ENCODE measurements at places on chromosomes 12 and 14. TPM values are rescaled to one million over a fixed set of nuclear protein-coding genes. Genes with fewer than 3 reads are reported as not detected.

Gene STYK1
- total RNA-seq = 2.9 TPM

Gene ANO2
- 0.76 TPM for total RNA-seq

Gene CCDC198
- total RNA-seq = not detected

Gene MUCL1
- total RNA-seq = not detected

Gene GRIN2B
- total RNA-seq = 0.10 TPM

Gene FAM216A
- 22.4 TPM for total RNA-seq

Gene KRT4
- total RNA-seq = not detected

Gene FGF23
- 0.37 TPM for total RNA-seq

Gene CLEC1B
- total RNA-seq = not detected

Gene KERA
- not detected for total RNA-seq

Gene ANKRD33
- total RNA-seq = 1.6 TPM

Gene HNF1A
- not detected for total RNA-seq

Gene JAG2
- 13.0 TPM for total RNA-seq

GRCh38 chr14:73759183-73759713 lies 45.1 kb upstream of the PNMA1 start:
- peak; percentile 80 for DNase-seq

- DNase-seq = peak; percentile 64
Observed at GRCh38 chr12:122848471-122849351, 13.5 kb downstream of the HIP1R start.

- no peak for DNase-seq
Observed at GRCh38 chr14:103216857-103217256, 93.6 kb downstream of the TNFAIP2 start.

DNA sequence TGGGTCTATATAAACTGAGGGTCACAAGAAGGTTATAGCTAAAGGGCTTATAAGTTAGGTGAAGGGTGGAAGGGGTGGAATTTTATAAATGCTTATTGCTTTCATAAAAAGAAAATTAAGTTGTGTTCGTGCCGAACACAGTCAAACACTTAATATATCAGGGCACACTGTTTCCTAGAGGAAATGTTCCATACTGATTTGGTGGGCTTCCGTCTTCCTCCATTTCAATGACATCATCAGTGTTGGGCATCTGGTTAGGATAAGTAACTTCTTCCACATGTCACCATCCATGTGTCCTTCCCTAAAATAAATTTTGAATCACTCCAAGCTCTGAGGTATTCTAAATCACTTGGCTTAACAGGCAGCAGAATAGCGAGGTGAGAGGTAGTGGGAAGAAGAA lies 466.4 kb downstream of the MED13L start:
- DNase-seq = no peak

DNA sequence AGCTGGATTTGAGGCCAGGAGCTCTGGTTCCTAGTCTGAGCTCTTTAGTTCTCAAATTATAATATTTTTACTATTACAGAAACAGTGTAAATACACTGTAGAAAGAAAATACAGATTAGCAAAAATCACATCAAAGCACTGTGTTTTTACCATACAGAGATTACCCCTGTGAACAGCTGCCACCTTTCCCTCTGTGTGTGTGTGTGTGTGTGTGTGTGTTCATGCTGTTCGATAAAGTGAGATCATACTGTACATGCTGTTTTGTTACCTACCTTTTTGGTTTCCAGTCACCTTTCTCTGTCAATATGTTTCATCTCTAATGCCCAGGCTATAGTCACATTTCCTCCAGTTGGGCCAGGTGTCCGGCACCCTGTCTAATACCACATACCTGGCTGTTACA lies 26.9 kb downstream of the MVK start:
- DNase-seq = no peak

GRCh38 chr14:100654025-100654813 lies 67.0 kb upstream of the BEGAIN start:
- DNase-seq = no peak

GRCh38 chr12:58920102-58920960 lies at the start of gene LRIG3:
TSS of gene LRIG3 (minus strand) at chr12:58920504. CDS start at chr12:58920235, 269 bp downstream.
- peak; percentile 83 for DNase-seq

DNA sequence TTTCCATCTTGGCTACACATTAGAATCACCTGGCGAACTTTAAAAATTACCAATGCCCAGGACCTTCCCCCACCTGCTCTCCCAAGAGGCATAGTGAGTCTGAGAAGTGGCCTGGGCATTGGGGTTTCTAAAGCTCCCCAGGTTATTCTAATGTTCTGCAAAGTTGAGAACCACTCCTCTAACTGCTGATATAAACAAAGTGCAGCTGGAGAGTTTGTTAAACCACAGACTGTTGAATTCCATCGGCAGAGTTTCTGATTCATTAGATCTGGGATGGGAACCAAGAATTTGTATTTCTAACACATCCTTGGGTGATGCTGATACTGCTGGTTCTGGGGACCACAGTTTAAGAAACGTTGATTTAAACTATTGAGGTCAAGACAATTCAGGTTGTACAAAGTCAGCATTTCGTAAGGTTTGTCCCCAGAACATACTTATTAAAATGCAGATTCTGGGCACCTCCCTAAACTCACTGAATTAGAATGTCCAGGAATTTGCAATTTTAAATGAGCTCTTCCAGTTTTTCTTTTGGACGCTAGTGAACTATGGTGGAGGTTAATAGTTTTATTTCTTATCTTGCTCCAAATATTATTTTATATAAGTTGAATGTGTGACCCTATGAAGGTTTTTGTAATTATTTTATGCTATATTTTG lies 309.1 kb downstream of the NRXN3 start:
- no peak for DNase-seq

- DNase-seq = peak; percentile 33
Observed at GRCh38 chr14:105141486-105142281, 26.9 kb downstream of the JAG2 start.

DNA sequence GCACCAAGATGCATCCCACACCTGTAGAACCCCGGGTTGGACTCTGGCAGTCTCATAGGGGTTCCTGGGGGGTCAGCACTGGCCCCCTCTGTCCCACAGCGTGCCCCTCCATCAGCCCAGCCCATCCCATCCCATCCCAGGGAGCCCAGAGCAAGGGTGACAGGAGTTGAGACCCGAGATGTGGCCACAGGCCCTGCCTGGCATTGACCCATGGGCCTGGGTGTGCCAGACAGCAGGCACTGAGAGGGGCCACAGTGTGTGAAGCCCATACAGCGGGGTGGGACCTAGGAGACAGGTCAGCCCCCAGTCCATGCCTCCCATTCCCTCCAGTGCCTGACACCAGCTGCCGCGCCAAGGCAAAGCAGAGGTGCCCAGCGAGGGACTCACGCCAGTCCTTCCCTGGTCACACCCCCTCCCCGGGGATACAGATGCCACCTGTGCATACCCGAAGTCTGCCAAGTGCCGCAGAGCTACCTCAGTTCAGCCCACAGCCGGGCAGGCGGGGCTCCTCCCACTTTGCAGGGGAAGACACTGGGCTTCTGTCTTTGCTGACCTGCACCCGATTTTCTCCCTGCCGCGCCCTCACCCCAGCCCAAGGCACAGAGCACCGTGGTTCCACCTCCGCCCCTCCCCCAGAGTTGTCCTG lies 50.4 kb downstream of the CYP46A1 start:
- DNase-seq = no peak

DNA sequence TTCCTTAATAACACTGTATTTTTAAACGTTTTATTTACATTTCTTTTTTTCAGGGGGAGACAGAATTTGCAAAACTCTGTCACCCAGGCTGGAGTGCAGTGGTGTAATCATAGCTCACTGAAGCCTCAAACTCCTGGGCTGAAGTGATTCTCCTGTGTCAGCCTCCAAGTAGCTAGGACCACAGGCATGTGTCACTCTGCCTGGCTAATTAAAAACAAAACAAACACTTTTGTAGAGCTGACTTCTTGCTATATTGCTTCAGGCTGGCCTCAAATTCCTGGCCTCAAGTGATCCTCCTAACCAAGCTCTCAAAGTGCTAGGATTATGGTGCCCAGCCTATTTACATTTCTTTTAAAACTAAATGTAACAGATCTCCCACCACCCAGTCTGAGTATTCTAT lies 12.7 kb downstream of the CPSF6 start:
- no peak for DNase-seq

DNA sequence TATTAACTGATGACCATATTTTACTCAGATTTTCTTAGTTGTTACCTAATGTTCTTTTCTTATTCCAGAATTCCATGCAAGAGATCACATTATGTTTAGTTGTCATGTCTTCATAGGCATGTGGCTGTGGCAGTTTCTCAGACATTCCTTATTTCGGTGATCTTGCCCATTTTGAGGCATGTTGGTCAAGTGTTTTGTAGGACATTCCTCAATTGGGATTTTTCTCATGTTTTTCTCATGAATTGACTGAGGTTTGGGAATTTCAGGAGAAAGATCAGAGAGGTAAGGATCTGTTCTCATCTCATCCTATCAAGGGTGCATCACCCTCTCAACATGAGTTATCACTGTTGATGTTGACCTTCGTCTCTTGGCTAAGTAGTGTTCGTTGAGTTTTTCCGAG lies 81.3 kb downstream of the CHST11 start:
- no peak for DNase-seq

DNA sequence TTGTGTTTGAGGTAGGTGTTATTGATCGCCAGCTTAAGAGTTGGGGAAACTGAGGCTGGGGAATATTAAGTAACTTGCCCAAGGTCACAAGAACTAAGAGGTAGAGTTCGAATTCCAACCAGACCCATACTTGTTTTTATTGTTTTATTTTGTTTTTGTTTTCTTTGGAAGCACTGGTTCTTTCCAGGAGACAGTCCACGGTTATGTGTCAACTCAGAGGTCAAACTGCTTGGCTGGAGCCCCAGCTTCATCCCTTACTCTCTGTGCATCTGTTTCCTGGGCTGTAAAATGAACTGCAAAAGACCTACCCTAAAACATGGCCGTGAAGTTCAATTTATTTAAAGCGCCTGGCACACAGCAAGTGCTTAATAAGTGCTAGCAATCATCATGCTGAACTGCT lies 74.4 kb upstream of the MAP1LC3B2 start:
- DNase-seq = no peak

- DNase-seq = no peak
Observed at GRCh38 chr12:88958946-88959345, 378.7 kb upstream of the KITLG start.

GRCh38 chr14:52701223-52701622 lies 5.8 kb upstream of the PSMC6 start:
- no peak for DNase-seq

GRCh38 chr12:15700595-15700994 lies 88.6 kb downstream of the EPS8 start:
- DNase-seq = no peak

DNA sequence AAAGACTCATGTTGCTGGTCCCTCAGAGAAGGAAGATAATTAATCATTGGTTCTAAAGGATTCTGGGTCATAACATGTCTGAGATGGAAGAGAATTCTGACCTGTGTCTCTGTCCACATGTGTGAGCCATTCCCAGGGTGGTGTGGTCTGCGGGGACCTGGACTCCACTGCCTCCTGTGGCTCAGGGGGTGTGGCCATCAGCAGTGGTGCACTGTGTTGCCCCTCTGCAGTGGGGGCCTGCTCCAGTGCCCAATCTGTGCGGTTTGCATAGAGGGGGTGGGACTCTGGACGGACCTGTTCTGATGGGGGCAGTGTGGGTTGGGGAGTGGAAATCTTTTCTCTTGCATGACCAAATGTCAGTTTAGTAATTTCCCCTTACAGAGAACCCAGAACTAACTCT lies 13.5 kb downstream of the KRT85 start:
- DNase-seq = no peak

DNA sequence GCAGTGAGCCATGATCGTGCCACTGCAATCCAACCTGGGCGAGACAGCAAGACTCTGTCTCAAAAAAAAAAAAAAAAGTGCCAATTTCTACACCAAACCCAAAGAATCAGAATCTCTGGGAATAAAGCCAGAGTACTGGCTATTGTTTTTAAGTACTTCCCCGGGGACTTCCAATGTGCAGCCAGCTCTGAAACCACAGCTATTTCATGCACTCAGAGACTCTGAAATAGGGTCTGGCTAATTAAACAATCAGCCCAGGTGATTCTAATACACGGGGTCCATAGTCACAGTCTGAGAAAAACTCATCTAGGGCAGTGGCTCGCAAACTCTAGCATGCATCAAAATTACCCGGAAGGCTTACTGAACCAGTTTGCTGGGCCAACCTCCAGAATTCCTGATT lies 56.3 kb downstream of the SIX6 start:
- no peak for DNase-seq

DNA sequence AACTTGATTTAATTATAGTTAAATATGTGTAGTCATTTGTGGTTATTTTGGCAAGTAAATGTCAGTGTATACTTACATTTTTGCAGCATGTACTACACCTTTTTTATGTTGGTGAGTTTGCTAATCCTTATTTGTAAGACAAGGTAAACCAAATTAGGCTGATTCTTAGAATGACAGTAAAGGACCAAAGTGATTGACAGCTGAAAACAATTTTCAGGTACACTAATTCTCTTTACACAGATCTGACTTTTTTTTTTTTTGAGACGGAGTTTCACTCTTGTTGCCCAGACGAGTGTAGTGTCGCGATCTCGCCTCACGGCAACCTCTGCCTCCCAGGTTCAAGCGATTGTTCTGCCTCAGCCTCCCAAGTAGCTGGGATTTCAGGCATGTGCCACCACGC lies 8.4 kb downstream of the SLC25A3 start:
- no peak for DNase-seq

DNA sequence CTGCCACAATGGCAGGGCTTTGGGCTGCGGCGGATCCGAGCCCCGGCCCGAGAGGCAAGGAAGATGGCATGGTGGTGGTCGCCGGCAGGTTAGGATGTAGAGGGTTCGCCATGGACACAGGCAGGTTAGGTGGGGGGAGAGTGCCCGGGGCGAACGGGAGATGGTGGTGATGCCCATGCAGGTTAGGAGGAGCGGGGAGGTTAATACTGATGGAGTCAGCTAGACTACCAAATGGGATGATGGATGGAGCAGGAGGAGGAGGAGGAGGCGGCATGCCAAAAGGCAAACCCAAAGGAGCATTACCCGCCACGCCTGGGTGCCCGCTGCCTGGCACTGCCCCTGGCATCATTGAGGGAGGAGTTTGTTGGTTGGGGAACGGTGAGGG lies 6.2 kb downstream of the MYL6 start:
- DNase-seq = no peak

- peak; percentile 9 for DNase-seq
Observed at GRCh38 chr12:31105668-31106067, 32.0 kb downstream of the DDX11 start.

Data from H7 (cell line).